Stimulated activated CD8-positive, alpha-beta memory T cell treated with anti-CD3 and anti-CD28 coated beads, Interleukin-4, amount 100 ng/mL, for 1 hour (primary cell): ENCODE measurements at places on chromosomes 4 and X.

DNA sequence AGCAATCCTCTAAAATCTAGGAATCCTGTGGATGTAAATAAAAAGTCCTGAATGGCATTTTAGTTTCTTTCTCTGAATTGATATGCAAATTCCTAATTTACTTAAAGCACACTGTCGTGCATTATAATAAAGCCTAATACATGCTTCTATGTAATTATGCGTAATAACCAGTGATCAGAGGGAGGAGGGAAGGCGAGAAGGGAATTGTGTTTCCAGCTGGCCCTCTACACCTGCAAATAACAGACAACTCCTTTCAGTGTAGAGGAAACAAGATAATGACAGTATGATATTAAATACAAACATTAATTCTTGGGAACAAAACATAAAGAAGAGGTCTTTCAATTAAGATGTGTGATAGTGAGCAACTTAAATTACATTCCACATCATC lies 419.6 kb upstream of the LCORL start:
- DNase-seq, result no peak

- no peak for DNase-seq
Measured at GRCh38 chr4:21769404-21770147, 179.0 kb downstream of the KCNIP4 start.

- DNase-seq, result no peak
Measured at GRCh38 chr4:41466249-41466648, 71.7 kb upstream of the LIMCH1 start.

GRCh38 chrX:18833071-18833731 lies 125.8 kb downstream of the PPEF1 start:
- DNase-seq, result no peak

DNA sequence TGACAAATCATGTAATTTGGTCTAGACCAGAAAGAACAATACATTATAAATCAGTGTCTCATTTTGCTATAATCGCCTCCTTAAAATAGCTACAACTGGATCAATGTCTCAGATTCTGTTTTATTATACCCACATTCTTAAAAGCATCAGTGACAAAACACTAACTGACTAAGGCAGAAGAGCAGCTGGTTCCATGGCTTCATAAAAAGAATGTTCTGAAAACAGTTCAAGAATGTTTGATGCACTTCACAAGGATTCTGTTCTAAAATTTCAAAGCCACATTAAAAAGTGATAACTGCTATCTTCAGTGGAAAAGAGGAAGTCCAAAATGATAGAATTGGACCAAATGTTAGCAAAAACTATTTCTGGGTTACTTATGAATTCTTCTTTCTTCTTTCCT lies 69.8 kb downstream of the COL25A1 start:
- no peak for DNase-seq

DNA sequence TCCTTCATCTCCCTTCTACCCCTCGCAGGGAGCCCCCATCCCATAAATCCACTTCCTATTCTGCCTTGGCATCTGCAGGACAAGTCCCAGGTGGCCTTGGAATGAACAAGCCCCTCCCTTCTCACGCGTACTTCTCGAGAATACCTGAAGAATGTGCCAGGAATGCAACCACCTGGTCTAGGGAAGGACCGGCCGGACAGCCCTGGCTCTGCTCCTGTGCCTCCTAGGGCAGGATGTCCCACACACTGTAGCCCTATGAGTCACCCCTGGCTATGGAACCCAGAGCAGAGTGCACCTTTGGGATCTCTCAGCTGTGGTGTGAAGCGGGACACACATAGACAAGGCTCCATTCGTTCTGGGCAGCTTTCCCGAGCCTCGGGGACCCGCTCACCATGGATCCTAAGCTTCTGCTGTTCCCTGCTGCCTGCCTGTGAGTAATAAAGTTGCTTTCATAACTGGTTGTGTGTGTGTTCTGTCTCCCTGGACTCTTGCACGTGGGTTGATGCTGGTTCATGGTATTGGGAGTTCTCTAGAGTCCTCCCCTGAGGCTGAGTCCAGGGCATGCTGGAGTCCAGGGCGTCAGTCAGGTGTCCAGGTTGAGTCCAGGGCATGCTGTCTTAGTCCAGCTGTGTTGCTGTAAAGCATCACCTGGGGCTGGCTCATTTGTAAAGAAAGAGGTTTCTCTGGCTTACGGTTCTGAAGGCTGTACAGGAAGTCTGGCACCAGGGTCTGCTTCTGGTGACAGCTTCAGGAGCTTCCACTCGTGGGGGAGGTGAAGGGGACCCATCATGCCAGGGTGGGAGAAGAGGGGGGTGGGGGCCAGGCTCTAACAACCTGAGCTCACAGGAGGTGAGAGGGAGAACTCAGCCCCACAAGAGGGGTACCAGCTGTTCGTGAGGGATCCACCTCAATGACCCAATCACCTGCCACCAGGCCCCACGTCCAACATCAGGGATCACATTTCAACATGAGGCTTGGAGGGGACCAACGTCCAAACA lies 7.4 kb upstream of the PDE6B start:
- no peak for DNase-seq

GRCh38 chrX:106035064-106035463 lies 3.5 kb downstream of the SERPINA7 start:
- DNase-seq, result no peak

DNA sequence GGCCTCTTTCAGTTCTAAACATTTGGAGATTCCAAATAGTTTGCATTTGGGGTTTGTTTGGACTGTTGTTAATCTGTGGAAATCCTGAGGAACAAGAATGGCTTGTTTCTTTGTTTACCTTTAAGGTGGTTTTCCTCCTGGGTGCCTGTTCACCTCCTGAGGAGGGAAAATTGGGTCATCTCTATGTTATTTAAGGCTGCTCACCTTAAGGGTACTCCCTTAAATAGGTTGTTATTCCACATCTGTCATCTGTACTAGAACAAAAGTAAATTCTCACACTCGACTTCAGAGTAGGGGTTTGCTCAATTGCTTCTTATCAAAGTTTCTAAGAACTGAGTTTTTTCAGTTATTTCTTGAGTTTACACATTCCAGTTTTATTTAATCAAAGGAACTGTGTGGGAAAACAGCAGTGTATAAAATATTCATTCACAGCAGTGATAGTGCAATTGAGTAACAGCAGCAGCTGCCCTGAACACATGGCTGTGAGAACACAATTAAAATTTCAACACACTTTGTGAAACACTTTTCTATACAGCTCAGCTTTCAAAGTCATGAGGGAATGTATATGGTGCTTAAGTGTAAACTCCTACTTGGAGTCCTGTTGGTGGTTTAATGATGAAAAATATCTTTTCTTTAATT lies 238.5 kb upstream of the PGRMC2 start:
- no peak for DNase-seq

DNA sequence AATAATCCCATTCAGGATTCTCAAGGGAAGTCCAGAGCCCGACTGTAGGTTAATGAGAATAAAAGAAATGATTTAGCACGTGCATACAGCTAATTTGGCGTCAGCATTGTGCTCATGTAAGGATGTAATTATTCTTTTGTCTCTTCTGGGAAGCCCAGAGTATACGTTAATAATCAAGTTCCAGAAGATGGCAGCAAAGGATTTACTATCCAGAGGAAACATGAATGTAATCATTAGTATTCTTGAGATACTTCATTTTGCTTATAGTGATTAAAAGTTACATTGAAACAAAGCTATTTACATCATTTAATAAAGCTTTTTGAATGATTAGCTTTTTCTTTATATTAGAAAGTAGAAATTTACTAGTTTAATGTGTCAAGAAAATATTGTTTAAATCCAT lies 27.1 kb upstream of the MAP9 start:
- DNase-seq, result no peak

DNA sequence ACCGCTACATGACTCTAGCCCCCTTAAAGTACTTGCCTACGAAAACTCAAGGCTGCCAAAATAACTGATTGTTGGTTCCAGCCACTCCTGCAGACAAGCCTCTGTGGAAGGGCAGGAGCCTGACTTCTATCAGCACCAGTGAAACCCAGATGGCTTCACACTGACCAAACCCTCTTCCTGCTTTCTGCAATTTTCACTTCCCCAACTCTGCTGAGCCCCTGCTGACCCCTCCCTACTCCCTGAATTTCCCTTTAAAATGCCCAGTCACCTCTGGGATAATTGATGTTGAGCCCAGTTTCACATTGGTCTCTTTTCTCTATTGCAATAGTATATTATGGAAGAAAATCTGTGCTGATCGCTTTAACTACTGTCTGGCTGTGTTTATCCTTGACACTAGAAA lies 61.6 kb upstream of the STS start:
- DNase-seq, result no peak

DNA sequence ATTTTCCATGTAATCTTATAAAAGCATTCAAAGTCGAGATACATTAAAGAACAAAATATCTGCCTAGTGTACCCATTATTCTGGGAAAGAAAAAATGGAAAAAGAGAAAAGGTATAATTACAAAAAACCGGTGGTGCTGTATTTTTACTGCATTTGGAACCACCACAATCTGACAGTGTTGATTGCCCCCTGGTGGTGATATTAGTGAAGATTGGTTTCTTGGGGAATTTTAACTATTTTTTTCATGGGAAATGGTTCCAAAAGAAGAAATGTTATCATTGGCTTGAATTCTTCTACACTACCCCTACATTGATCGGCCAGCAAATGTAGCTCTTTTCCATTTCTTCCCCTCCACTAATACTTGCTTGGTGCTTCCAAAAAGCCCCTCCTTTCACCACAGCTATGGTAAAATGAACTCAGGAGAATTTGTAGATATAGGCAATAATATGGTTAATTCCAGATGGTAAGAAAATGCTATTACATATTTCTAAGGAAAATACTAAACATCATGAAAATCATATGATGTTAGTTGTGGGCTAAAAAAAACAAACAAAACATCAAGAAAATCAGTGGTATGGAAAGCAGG lies 50.0 kb downstream of the COX18 start:
- DNase-seq, result no peak

DNA sequence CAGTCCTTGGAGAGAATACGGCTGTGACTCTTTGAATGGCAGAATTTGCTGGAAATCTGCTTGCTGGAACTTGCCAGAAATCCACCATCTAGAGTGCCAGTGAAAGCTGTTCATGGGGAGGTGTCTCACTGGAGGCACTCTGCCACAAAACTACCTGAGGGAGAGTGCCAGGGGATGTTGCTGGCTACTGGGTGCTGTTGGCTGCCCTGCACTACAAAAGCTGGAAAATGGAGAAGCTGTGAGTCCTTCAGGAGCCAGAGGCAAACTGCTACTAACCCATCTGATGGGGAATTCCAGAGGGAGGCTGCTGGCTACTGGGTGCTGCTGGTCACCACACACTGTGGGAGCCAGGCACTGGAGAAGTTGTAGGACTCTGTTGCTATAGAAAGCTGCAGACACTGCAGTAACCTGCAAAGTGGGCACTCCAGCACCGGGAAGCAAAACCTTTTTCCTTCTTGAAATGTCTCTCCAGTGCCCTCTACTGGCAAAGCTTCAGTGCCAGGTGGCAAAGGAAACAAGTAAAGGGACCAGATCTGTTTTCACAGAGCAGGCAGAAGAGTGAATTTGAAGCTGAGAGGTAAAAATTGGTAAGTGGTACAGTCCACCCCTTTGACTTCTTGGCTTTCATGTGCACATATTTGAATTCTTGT lies 47.8 kb upstream of the HSD17B10 start:
- DNase-seq, result peak; percentile 10

DNA sequence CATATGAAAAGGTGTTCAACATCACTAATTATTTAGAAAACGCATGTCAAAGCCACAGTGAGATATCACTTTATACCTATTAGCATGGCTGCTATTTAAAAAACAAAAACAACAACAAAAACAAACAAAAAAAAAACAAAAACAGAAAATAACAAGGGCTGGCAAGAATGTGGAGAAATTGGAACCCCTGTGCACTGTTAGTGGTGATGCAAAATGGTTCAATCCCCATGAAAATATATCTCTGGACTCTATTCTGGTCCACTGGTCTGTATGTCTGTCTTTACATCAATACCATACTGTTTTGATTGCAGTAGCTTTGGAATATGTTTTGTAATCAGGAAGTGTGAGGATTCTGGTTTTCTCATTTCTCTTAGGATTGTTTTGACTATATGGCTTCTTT lies 43.6 kb upstream of the SPP1 start:
- DNase-seq, result no peak

GRCh38 chr4:99624141-99624719 lies 33.4 kb downstream of the C4orf54 start:
- no peak for DNase-seq

- DNase-seq, result no peak
Measured at GRCh38 chrX:109793191-109793590, 60.1 kb upstream of the ACSL4 start.

GRCh38 chr4:121148000-121148399 lies 16.1 kb downstream of the TNIP3 start:
- no peak for DNase-seq

- no peak for DNase-seq
Measured at GRCh38 chr4:86633854-86634253, 39.7 kb downstream of the PTPN13 start.

DNA sequence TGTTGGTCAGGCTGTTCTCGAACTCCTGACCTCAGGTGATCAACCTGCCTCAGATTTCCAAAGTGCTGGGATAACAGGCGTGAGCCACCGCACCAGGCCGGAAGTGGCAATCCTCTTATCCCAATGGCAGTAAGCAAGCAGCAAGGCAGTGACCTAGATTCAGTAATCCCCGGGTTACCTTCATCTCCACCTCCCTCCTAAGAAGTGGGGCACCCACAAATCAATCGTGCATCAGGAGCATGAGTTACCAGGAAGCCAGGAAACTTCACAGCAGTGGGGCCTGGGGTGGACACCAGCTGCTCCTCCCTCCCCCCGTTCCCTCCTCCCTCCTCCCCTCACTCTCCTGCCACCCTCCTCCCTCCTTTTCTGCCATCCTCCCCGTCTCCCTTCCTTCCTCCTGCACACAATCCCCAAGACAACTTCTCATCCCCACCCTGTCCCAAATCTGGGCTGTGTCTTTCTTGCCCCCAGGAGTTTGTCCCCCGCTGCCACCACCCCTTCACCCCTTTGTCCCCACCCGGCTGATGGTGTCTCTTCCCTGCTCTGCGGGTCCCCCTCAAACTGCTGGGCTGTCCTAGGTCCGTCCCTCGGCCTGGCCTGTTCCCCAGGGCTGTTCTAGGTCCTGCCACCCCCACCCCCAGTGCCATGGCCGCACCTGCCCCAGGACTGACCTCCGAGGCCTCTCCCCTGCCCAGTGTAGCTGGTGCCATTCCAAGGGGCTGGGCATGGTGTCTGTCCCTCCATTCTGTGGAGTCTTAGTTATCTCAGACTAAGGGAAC lies 2.2 kb downstream of the PDE6B start:
- DNase-seq, result no peak

DNA sequence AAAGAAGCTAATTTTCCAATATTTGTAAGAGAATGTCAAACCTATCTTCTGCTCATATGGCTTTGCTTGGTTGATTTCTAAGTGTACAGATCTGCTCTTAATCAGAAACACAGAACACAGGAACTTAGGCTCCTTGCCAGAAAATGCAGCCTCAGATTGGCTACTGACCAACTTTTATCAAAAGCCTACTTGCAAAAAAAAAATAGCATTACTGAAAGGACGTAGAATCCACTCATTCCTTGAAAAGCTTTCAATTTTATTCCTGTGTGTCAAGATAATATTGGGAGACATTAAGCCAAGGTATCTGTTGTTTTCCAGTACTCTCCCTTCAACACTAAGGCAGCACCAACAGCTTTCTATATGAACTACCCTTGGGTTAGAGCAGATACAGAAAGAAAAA lies 127.6 kb upstream of the INTU start:
- DNase-seq, result no peak
